Activated CD4-positive, alpha-beta T cell treated with anti-CD3 and anti-CD28 coated beads, Interleukin-2, amount 50 U/mL, for 1 hour (primary cell): ENCODE measurements at places on chromosomes 1 and 21.

- no peak for DNase-seq
Observed at GRCh38 chr1:40696294-40696693, 4.8 kb downstream of the NFYC start.

DNA sequence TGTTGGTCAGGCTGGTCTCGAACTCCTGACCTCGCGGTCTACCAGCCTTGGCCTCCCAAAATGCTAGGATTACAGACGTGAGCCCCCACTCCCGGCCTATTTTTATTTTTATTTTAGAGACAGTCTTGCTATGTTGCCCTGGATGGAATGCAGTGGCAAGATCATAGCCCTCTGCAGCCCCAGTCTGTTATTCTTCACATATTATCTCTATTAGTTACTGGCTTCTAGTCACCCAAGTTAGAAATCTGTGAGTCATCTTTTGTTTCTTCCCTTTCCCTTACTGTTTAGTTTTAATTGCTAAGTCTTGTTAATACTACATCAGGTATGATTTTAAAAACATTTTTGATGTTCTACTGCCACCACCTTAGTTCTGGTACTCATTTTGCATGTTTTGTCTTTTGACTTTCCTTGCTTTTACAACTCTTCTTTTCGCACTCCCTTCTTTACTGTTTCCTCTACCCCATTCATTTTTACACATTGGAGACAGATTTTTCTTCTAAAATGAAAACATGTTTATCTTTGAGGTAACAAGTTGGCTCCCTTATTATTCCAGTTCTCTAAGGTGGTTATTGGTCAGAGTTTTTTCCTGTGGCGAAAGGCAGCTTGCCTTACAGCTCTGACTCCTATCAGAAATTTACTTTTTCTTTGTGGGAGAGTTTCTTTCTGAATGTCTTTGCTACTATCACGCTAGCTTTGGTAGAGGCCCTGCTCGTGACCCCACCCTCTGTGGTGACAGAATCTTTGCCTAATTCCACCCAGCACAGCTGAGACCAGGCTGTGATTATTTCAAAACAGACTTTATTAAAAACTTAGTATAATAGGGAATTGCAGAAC, 19.5 kb downstream of the ZMYM4 start:
- no peak for DNase-seq

DNA sequence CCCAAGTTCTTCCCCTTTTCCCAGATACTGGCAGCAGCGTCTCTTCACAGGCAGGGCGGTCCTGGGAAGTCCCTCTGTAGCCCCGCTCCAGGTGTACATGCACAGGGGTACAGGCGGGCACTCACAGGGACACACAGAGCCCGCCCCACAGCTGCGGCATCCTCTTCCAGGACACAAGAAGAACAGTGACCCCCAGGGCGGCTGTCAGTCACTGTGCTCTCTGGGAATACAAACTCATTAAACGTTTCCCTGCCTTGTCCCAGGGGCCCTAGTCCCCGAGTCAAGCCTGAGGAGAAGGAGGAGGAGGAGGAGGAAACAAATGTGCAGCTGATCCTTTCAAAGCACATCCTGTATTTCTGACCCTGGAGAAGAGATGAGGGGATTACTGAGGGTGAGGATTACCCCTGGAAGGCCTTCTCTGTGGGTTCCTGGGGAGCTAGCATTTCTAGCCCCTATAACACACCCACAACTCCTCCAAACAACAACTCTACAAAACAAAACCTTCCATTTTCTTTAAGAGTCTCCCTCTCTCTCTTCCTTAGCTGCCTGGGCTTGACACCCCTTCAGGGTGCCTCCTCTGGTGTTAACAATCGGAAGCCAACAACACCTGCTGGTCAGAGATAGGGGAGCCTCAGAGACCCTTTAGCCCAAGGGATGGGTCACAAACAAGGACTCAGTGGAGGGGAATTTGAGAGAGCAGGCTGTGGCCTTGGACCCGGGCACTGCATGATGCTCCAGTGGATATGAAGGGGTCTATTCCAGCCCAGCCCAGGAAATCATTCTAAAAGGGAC, 28.4 kb upstream of the DMBX1 start:
- no peak for DNase-seq

DNA sequence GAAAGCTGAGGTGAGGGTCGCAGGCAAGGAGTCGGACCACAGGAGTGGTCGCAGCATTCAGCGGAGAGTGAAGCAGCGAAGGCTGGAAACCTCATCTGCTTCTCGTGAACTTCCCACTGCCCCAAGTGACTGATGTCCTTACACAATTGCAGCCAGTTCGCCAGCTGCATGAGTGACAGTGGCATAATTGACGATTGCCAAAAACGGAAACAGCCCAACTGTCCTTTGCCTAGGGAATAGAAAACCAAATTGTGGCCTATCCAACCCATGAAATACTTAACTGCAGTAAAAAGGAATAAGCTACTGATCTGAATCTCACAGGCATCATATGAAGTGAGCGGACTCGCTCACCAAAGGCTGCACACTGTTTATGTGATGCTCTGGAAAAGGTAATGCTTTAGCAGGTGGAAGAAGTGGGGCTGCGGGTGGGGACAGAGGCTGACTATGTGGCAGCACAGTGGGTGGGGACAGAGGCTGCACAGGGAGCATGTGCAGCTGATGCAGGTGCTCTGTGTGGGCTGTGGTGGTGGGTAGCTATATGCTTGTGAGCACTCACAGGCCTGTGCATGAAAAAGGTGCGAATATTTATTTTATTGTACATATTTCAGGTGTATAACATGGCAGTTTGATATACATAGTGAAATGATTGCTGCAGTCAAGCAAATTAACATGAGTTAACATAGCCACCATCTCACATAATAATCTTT, 4.2 kb upstream of the NLRP3 start:
- no peak for DNase-seq

GRCh38 chr1:162230096-162230495, 146.6 kb downstream of the SPATA46 start:
- DNase-seq: no peak

GRCh38 chr21:45160198-45160597, 85.8 kb downstream of the ADARB1 start:
- DNase-seq: no peak

DNA sequence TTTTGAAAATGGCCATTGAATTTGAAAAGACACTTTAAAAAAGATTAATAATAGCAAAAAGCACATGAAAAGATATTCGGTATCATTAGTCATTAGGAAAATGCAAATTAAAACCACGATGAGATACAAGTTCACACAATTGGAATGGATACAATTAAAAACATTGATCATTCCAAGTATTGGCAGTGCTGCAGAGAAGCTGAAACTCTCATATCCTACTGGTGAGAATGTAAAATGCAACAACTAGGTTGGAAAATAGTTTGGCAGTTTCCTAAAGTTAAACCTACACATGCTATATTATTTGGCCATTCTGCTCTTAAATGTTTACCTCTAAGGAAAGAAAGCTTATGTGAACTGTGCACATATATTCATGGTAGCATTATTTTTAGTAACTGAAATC, 838.7 kb upstream of the PRMT6 start:
- no peak for DNase-seq

- no peak for DNase-seq
Observed at GRCh38 chr21:39976800-39977199, 109.6 kb downstream of the PCP4 start.

DNA sequence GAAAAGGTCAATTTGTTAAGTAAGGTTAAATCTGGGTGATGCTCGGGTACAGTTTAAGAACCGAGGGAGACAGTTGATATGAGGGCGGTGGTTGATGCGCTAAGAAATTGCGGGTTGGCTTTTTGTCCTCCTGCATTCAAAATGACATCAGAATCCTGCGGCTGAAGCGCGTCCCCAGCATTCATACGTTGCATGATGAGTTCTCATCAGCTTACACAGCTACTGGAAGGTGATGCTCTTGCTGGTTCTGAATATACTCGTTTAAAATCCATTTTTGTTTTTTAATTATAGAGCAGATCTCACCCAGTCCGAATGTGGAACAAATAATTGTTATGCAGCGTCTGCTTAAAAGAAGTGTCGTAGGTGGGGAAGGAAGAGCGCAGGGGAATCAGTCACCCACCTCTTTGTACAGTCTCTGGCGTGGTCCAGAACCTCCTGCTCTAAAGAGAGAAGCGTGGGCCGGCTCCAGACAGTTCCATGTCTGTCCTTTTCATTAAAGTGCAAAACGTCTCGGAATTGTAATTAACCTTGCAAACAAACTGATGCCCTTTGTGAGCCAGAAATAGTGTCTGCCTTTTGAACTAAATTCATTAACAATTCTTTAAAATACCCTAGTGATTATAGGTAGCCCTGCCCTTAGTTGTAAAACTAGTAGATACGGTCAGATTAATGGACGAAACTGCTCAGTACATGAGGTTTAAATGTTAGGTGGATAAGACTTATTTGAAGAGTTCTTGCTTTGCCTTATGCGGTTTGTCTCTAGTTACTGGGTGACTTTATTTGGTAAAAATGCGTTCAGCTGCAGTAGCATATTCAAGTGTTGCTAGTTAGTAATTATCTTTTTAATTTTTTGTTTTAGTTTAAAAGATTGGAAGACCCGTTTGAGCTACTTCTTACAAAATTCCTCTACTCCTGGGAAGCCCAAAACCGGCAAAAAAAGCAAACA, 741 bp downstream of the RGS2 start:
- peak; percentile 51 for DNase-seq

DNA sequence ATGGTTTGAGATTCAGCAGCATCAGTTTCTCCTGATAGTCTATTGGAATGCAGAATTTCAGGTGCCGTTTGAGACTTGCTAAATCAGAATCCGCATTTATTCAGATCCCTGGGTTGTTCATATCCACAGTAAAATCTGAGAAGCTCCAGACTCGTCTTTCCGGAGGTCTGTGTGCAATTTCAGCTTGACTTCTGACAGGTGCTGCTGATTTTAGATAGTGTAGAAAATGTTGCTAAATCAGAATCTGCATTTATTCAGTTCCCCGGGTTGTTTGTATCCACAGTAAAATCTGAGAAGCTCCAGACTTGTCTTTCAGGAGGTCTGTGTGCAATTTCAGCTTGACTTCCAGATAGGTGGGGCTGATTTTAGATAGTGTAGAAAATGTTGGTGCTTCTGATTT, 113.7 kb downstream of the PAPPA2 start:
- DNase-seq: no peak

DNA sequence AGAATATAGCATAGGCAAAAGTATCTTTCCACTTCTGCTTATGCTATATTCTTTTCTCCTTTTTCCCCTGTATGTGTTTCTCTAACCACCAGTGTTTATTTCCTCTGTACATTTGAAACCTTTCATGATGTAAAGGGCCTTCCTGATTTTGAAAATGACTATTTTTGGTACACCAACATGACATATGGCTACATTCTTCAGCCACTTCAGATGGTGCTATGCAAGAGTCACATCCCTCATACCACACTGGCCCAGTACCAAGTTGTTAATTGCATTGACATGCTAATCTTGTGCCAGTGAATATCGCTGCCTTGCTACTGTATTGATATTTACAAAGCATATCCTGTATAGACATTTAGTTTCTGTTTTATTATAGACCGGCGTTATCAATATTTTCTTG, 408.7 kb downstream of the NCAM2 start:
- DNase-seq: no peak

GRCh38 chr1:159079525-159079924, 3.0 kb upstream of the AIM2 start:
- no peak for DNase-seq

DNA sequence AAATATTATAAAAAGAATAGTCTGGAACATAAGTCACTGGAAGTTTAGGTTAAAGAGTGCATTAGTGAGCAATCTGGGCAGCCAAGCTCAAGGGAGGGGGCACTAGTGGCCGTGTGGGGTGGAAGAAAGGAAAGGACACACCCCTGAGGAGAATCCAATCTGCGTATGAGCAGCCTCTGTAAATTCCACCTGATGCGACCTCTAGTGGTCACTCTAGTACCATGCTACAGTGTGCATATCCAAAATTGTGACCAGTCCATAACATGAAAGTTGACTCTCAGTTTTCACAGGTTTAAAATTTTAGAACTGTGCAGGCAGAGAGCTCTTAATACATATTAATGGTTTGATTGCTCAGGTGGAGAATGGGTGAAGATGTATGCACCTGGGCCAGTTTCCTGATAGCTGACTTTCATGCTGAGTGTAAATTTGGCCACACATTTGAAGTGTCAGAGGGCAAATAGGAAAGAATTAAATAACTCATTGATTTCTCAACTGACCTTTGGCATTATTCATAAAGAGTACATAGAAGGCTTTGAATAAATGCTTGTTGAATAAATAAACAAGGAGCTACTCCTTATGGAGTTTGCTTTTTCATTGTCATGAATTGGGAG, 105.9 kb upstream of the C21orf91 start:
- peak; percentile 34 for DNase-seq

DNA sequence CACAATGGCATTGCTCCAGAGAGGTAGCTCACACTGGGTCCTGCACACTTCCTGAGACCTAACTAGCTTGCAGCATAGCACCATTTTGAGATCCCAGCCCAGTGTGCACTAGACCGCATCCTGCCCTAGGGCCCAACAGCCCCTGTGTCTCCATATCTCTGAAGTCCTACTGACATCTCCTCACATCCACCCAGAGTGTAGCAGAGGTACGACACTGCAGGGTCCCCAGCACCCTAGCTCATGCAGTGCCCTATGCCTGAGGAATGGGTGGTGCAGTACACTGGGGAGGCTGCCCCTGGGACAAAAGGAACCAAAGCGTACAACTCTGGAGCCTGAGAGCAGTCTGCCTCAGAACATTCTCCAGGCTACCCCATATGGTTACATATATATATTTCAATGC, 111.4 kb upstream of the DEPDC1 start:
- DNase-seq: no peak

DNA sequence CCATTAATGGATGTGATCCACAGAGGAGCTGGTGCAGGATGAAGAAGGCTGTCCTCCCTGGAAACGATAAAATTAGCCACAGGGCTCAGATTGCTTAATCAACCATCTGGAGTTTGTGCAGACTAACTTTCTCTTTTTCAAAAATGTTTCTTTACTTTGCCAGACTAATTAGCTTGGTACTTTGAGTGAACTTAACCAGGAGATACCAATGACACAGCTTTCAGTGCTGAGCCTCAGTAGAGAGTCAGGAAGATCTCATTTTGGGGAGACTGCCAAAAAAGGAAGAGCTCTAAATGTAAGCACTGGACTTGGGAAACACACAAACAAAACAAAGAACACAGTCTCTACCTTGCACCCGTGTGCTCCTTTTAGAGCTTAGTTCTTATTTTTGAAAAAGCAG, 248.1 kb upstream of the DEPDC1 start:
- DNase-seq: no peak

GRCh38 chr1:22038036-22038435, 14.5 kb upstream of the CDC42 start:
- DNase-seq: no peak

- peak; percentile 30 for DNase-seq
Observed at GRCh38 chr1:159008744-159009188, 941 bp upstream of the IFI16 start.

- DNase-seq: peak; percentile 70
Observed at GRCh38 chr1:209627732-209628196, 24.5 kb downstream of the LAMB3 start.

DNA sequence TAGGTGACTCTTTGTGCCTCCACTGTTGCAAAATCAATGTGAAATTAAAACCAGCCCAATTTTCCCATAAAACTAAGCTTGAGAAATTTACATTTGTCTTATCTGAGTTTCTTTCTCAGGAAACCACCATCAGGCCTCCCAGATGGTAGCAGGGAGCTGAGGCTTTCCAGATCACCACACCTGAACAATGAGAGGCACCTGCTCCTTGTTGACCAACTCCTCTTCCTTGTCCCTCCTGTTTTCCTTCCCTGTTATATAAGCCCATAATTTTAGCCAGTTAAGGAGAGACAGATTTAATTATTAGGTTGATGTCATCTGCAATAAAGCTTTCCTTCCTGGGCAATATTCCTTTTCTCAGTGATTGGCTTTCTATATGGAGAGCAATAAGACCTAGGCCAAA, 32.0 kb upstream of the C1orf185 start:
- DNase-seq: no peak
